ELF-1 (cell line): ENCODE measurements at places on chromosomes 3 and 15.
A peak's percentile ranks its signal among the peaks of the same experiment; 100 is the strongest.

GRCh38 chr15:33639978-33640377 lies 328.3 kb upstream of the CHRM5 start:
- no peak for DNase-seq

GRCh38 chr3:151866711-151867410 lies 6.6 kb upstream of the SUCNR1 start:
- no peak for DNase-seq

DNA sequence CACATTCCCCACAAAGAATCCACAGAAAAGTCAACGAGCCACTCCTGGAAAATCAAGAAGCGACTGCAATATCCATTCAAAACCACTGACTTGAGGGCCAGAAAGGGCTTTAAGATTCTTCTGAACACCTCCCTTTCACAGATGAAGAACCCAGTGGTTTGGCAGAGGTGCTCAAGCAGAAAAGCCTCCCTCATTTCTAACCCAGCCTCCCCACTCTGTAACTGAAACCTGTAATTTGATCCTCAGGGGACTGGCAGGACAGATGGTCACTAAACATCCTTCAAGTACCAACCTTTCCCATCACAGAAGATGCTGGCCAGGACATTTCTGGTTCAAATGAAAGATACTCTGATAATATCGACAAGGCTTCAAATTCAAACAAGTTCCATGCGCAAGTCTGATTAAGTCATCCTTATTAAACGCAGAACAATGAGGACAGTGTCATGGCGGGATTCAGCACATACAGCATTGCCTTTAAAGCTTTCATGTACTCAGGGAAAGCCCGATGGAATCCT lies 5.5 kb downstream of the SEMA5B start:
- DNase-seq = no peak

GRCh38 chr3:194364652-194365434 lies 4.7 kb downstream of the LRRC15 start:
- DNase-seq = peak; percentile 91

DNA sequence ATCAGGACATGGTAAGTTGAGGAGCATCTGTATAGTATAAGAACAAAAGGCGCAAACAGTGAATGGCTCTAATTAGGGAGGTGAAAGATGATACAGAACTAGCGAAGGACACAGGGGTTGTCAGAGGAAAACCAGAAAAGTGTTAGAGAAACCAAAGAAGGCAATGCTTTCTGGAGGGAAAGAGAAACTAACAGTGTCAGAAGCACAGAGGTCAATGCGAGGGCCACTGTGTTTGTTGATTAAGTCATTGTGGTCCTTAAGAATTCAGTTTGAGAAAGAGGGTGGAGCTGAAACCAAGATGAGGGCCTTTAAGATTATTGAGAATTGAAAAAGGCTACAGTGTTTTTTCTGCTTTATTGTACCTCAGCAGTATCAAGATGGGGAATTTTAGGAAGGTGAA lies 28.8 kb downstream of the ATG7 start:
- DNase-seq = no peak

- no peak for DNase-seq
These were observed 88.5 kb downstream of the B3GALNT1 start for GRCh38 chr3:161016417-161017313.
